ENCODE measurements at places on chromosomes 11 and 22. TPM values are rescaled to one million over a fixed set of nuclear protein-coding genes. Genes with fewer than 3 reads are reported as not detected.

MFRP gene
- polyA plus RNA-seq: not detected

SCUBE2 gene
- 11.0 TPM for polyA plus RNA-seq

DNAJB7 gene
- polyA plus RNA-seq: not detected

SYT12 gene
- 0.45 TPM for polyA plus RNA-seq

NCF4 gene
- 27.8 TPM for polyA plus RNA-seq

TRMU gene
- 21.5 TPM for polyA plus RNA-seq

DRAP1 gene
- polyA plus RNA-seq: 46.7 TPM
